Activated CD8-positive, alpha-beta memory T cell treated with anti-CD3 and anti-CD28 coated beads for 24 hours (primary cell): ENCODE measurements at places on chromosomes 13 and 19.

DNA sequence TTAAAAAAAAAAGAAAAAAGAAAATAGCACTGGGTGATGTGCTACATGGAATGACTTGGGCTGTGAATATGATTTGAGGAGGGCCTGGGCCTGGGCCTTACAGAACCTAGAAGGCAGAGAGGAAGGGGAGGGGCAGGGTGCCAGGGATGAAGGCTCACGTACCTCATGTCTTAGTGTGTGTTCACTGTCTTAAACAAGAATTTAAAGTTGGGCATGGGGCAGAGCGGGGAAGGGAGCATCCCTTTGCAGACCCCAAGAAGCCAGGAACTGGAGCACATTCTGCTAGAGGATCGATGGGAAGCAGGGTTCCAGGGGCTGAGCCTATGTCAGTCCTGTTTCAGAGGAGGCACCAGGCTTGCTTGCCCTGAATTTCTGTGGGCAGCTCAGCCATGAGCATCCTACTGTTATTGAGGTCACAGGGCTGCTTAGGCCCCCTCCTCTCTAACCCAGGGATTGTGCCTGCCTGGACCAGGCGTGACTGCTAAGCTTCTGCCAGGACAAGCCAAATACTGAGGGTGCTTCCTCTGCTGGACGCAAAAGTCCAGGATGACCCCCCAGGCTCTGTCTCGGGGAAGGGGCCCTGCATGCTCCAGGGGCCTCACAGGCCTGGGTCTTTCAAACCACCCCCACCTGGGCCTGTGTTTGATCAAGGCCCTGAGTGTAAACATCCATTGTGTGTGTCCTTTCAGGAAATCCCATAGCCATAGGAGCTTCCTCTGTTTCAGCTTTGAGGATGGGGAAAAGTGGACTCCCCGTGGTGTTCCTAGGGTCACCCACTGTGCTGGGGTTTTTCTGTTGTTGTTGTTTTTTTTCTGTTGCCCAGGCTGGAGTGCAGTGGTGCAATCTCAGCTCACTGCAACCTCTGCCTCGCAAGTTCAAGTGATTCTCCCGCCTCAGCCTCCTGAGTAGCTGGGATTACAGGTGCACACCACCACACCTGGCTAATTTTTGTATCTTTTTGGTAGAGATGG is 4.8 kb downstream of the LSR start:
- peak; percentile 47 for DNase-seq

- DNase-seq: peak; percentile 85
These were observed 1.3 kb upstream of the LRCH1 start for GRCh38 chr13:46551410-46552302.

GRCh38 chr13:110829486-110829885 is 85.4 kb downstream of the ANKRD10 start:
- DNase-seq: no peak

GRCh38 chr13:55577082-55577846 is 1563.5 kb upstream of the PRR20A start:
- no peak for DNase-seq

GRCh38 chr19:4803736-4804695 is 12.5 kb downstream of the FEM1A start:
- peak; percentile 81 for DNase-seq
